ENCODE measurements at places on chromosomes 5 and 9. TPM values are rescaled to one million over a fixed set of nuclear protein-coding genes. Genes with fewer than 3 reads are reported as not detected.

DNA sequence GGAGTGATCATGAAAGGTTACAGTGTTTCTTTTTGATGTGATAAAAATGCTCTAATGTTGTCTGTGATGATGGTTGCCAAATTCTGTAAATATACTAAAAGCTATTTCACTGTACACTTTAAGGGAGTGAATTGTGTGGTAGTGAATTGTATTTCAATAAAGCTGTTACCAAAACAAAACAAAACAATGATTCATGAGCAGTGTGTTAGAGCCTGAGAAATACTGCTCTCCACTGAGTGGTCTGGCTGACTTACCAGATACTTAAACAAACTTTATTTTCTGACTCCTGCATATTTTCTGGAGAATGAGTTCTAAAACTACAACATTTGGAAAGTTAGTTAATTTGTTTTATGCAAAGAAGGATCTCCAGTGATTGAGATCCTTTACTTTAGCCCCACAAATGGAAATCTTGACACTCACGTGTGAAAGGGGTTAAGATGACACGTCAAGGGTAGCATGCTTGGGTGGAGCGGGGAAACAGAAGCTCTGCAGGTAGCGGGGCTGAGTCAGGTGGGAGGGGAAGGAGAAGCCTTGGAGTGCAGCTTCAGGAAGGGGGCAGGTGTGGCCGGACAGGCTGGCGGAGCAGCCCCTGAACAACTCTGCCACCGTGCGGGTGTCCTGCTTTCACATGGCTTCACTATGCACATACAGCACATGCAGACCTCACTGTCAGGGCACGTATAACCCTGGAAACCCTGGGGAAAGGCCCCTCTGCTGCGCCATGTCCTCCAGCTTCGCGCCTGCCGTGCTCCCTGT, 256.7 kb downstream of the IRX1 start:
- no peak for DNase-seq

DNA sequence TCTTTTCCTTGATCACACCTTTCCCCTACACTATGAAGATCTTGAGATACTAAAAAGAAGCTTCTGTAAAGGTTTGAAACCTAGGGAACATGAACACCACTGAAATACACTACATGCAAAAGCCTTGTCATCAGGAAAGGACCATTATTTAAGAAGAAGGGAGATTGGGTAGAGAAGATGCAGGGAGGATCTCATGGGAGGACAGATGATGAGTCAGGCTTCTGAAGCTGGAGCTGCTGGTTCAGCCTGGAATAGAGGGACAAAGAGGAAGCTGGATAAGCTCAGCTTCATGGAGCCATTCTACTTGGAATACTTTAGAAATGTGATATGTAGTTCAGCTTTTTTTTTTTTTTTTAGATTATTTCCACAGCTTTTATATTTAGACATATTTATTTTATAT, 169.8 kb downstream of the MAN2A1 start:
- no peak for DNase-seq

The HEXB gene
- total RNA-seq = 53.7 TPM

DNA sequence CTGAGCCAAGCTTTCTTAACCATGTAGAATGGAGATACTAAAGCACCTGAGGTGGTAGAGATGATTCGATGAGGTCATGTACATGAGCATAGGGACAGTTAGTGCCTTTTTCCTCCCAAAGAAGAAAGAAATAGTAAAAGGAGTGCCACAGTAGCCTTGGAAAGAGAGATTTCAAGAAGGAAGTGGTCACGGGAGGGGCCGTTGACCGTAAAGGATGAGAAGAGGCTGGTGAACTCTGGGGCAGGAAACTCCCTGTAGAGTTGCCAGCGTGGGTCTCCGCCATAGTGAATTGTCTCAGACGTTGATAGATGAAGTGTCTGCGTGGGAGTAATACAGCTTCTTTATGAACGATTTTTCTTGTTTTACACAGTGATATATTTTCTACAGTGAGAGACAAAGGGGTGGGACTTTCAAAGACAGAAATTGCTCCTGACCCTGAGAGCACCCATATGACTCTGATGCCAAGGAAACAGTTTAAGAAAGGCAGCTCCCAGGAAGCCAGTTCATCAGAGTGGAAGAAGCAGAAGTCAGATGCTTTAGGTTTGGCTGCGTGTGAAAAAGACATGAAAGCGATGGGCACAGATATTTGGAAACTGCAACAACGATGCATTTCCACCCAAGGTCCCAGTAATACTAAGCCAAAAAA, 41.3 kb downstream of the UGCG start:
- DNase-seq = no peak

DNA sequence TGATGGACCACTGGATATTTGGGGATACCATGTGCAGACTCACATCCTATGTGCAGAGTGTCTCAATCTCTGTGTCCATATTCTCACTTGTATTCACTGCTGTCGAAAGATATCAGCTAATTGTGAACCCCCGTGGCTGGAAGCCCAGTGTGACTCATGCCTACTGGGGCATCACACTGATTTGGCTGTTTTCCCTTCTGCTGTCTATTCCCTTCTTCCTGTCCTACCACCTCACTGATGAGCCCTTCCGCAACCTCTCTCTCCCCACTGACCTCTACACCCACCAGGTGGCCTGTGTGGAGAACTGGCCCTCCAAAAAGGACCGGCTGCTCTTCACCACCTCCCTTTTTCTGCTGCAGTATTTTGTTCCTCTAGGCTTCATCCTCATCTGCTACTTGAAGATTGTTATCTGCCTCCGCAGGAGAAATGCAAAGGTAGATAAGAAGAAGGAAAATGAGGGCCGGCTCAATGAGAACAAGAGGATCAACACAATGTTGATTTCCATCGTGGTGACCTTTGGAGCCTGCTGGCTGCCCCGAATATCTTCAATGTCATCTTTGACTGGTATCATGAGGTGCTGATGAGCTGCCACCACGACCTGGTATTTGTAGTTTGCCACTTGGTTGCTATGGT, 54.5 kb upstream of the HNRNPA0 start:
- DNase-seq = no peak
